ENCODE measurements at places on chromosomes 3 and 15.

DNA sequence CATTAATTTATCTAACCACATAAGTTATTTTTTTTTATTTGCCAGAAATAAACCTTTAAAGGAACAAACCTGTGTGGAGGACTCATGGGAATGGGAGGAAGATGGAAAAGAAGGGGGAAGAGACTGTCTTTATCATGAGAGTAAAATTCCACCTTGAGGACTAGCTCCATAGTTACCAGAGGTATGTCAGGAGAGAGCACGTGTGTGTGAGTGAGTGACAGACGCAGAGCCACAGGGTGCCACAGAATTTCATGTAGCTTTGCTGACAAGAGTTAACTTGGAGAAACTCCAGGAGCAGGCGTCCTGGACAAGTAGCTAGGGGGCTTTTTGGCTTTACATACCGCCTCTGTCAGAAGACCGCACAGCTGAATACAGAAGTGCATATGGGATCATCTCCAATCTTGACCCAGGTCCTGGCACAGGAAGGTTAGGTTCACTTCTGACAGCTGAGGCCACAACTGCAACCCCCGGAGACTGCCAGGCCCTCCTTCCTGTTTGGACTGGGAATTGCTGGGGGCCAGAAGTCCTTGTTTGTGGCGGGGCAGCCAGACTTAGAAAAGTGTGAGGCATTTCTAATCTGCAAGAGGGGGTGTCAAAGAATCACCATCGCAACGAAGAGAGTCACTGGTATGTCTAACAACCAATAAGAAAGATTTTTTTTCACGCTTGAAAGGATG is 197.8 kb upstream of the TPM1 start:
- no peak for DNase-seq

- DNase-seq: no peak
These were observed 27.7 kb downstream of the HES1 start for GRCh38 chr3:194163697-194164096.

DNA sequence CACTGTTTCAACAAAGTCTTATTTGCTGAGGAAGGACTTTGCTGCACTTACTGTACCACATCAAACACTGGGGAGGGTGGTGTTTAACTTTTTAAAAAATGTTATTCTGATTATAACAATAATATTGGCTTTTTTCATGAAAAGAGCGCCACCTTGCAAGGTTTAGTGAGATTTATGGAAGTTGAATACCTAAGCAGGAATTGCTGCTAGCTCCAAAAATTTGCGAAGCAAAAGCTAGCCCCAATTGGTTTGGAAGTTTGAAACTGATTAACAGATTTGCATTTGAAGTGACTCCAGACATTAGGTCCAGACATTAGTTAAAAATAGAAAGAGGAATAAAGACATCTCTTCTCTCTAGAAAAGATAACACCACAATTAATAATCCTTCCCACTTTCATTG is 6.7 kb downstream of the ZIC1 start:
- no peak for DNase-seq

DNA sequence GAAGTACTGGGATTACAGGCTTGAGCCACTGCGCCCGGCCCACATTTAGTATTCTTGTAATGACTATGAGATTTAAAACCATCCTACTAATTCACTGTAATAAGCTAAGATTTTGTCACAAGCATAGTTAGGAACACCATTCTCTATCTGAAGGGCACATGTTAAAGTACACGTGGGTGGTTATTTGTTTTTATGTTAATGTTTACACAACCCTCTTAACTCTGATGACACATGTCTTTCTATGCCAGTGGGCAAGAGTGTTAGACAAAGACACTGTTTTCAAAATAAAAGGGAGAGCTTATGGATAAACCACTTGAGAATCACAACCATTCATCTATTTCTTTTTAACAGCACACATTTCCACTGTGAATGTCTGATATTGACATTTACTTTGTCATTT is 537.6 kb upstream of the IL12A start:
- no peak for DNase-seq

DNA sequence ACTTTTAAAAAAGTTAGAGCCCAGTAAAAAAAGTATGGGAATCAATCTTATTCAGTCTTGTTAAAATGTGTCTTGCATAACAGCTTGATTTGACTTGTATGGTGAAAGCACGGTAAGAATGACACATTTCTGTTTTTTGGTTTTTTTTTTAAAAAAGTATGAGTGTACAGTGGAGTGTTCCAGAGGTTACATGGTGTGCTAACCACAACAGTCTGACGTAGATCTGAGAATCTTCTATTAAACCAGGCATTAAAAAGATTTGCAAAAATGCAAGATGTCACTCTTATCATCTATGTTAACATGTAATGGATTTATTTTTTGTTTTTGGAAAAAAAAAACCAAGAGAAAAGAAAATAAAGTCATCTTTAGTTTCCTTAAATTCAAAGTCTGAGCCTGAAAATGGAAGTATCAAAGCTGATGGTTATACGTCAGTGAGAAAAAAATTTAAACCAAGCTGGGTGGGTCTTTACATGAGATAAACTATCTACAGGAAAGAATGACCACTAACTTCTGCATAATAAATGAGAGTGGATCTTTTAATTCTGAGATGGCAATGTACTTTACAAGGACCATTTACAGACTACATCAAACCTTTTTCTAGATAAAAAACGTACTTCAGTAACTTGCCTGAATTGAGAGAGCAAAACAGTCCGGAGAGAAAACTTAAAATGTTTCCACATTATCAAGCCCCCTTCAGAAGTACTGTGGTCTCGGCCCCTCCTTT is 1.6 kb downstream of the GABPB1 start:
- DNase-seq: no peak

- no peak for DNase-seq
These were observed 575.4 kb upstream of the GOLIM4 start for GRCh38 chr3:168671091-168671490.

DNA sequence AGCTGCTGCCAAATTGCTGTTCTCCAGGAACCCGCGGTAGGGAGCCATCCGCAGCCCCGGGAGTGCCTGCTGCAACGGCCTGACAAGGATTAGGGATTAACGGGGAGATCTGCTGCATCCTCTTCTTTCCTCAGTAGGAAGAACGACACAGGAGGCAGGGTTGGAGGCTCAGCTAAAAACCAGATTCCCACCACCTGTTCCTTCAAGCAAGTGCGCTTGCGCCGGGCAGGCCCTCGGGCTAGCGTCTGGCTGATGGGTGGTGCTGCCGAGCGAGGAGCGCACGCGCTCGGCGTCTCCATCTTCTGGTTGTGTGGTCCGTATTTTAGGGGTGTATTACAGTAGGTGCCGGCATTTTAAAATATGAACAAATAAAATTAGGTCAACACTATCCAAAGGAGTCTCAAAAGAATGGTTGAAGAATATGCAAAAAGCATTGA is 25.4 kb upstream of the SLC25A26 start:
- DNase-seq: peak; percentile 62

DNA sequence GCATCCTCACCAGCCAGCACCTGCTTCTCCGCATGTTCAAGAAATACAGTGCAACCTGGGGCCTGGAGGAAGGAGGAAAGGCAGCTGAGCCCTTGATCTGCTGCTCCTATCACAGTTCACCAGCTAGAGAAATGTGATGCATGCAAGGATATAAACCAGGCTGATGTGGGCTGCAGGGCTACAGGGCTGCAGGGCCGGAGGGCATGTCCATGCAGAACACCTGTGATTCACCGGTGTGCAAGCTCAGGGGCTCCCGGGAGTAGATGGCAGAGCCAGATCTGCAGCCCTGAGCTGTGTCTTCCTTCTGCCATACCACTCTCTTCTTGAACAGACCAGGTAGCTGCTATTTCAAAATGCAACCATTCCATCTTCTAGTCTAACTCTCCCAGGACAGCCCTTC is 84.9 kb downstream of the HMG20A start:
- no peak for DNase-seq

GRCh38 chr3:110234831-110235230 is 836.8 kb upstream of the NECTIN3 start:
- DNase-seq: no peak

GRCh38 chr15:98878862-98879261 is 128.7 kb downstream of the PGPEP1L start:
- DNase-seq: no peak

DNA sequence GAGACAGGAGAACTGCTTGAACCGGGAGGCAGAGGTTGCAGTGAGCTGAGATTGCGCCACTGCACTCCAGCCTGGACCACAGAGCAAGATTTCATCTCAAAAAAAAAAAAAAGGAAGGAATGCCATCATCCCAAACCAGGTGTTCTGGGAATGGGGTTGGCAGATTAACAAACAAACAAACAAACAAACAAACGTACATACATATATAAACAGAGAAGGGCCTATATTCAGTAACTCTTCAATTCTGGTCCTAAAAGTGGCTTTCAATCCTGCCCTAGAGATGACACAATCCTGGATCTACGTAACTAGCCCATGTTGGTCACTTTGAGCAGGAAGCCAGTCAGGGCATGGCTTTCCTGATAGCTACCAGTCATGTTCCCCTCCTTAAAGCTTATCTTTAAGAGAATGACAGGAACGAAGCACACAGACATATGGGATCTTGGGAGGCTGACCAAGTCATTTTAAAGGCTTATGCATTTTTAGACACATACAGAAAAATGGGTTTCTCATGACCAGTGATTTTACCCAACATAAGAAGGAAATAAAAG is 29.9 kb upstream of the RAB11A start:
- DNase-seq: no peak

GRCh38 chr15:60752973-60753720 is 274.2 kb upstream of the ICE2 start:
- no peak for DNase-seq

DNA sequence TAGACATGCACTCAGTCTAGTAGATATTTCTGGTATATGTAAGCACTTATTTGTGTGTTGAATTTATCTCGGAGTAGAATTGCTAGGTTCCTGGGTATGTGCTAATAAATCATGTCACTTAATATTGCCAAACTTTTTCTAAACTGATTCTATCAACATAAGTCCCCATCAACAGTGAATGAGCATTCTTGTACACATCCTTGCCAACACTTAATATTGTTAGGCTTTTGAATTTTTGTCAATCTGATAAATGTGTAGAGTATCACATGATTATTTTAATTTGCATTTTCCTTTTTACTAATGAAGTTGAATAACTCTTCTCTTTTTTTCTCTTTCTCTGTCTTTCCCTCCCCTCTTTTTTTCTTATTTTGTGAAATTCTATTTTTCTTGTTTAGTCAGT is 33.3 kb upstream of the CEMIP start:
- DNase-seq: no peak

DNA sequence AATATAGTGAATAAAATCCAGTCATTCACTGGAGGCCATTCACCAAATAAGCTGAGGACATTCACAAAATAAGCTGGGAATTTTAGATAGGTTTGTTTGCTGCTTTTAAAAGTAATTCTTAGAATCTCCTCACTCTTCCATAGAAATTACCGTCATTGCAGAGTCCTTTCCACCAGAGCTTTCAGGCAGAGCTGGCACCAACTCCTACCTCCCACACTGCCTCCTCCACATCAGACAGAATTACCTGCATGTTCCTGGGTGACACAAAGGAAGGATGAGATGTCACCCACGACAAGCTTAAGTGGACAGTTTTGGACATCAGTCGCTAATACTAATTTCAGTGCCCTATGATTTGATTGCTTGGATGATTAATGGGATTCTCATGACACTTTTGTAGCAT is 1113.2 kb downstream of the IGSF11 start:
- no peak for DNase-seq

DNA sequence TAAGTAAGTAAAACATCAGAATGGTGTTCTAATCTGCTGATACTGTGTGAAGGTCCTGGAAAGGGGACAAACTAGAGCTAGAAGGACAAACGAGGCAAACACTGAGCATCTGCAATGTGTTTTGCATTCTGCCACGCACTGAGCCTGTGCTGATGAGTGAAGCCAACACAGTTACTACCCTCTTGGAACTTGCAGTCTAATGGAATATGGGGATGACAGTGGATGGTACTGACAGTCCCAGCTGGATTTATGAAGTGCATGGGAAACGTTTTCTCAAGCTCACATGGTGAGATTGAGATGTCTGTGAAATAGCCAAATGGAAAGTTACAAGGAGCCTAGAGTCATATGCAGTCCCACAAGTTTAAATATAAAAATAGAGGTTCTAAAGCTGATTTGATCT is 86.6 kb downstream of the FOXB1 start:
- DNase-seq: no peak

- no peak for DNase-seq
These were observed 61.4 kb downstream of the FRMD4B start for GRCh38 chr3:69324362-69325025.

DNA sequence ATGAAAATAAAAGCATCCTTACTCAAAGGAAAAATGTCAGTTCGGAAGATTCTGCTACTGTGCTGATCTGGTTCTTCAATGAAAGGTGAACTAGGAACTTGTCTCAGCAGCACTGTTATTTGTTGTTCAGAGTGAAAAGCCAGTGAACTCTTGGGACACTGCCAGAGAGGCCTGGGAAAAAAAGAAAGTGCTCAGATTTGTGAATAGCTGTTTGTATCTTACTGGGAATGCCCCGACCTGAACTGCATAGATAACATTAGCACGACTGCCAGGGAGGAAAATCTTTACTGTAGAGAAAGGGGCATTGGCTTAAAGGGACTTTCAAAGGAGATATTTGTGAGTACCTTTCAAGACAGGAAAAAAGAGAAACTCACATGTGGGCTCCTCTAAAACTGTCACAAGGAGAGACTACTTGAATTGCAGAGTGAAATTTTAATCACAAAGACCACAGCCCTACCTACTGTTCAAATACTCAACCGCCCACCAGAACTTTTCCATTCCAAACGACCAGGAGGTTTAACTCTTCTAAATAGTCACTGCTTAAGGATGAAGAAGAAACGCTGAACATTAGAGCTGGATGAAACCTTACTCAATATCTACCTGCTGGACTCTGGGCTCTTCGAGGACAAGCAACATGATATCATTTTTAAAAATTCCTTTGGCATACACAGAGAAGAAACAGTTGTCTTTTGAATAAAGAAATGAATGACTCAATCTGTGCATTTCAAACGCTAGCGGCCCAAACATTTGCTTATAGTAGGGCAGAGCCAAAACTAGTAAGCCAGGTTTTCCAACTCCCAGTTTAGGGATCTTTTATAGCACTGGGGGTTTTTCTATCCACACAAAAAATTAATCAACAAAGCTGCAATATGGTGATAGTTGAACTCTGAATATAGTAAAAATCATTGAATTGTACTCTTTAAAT is 13.4 kb downstream of the TAMM41 start:
- DNase-seq: no peak

GRCh38 chr3:88078932-88079331 is 19.9 kb downstream of the ZNF654 start:
- no peak for DNase-seq

- DNase-seq: no peak
These were observed 87.4 kb downstream of the CRTC3 start for GRCh38 chr15:90617171-90617570.

GRCh38 chr3:42511201-42511600 is 8.8 kb downstream of the VIPR1 start:
- DNase-seq: no peak

DNA sequence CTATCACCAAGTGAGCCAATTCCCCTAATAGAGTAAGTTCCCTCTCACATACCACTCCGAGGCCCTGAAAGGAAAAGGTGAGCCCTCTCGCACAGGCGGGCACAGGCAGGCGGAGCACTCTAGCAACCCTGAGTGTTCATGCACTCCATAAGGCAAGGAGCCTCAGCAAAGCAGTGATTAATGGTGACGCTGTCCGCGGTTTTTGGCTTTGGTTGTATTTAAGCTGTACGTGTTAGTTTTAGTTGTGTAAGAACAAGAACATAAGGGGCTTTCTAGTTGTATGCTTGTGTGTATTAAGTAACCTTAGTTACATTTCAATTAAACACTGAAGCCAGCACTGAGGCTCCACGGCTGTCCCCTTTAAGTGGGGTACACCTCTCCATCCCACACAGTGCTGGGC is 33.1 kb downstream of the KLHL25 start:
- DNase-seq: no peak

Data from HCT116 (cell line).